B cell (primary cell): ENCODE measurements at places on chromosomes 5 and 9. TPM values are rescaled to one million over a fixed set of nuclear protein-coding genes. Genes with fewer than 3 reads are reported as not detected.

DNA sequence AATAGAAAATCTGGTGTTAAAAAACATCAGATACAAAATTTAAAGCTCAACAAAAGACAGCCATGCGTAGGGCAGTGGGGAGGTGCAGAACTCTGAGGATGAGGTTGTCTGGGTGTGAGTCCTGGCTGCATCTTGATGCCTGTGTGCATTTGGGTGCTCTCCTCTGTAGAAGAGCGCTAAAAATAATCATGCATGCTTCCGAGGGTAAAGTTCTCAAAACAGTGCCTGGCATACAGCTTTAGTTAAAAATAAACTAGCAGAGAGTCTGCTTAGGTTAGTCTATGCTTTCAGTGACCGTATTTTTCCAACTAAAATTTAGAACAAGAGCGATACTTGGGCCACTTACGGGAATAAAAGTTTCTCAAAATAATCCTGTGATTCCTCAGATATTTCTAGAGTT is 55.5 kb upstream of the SPATA31C2 start:
- no peak overlapping the region for H3K4me3 ChIP-seq
- H3K36me3 ChIP-seq: no peaks in the 10 kb centered on the region

GRCh38 chr9:99954819-99955218 is 48.4 kb downstream of the STX17 start:
- H3K4me3 ChIP-seq: no peak overlapping the region
- H3K27ac ChIP-seq: no peak overlapping the region
- H3K4me1 ChIP-seq: no peaks in the 10 kb centered on the region
- no peaks in the 10 kb centered on the region for H3K27me3 ChIP-seq
- DNase-seq: no peak

The WNT8A gene
- total RNA-seq: not detected in 2 replicates

GRCh38 chr5:124410539-124411488 is 335.6 kb downstream of the ZNF608 start:
- peaks cover 24% of the 10 kb centered on the region for H3K4me1 ChIP-seq
- H3K27ac ChIP-seq: no peak overlapping the region
- H3K27me3 ChIP-seq: no peaks in the 10 kb centered on the region
- peak; percentile 72 for DNase-seq
- no peaks in the 10 kb centered on the region for H3K36me3 ChIP-seq

DNA sequence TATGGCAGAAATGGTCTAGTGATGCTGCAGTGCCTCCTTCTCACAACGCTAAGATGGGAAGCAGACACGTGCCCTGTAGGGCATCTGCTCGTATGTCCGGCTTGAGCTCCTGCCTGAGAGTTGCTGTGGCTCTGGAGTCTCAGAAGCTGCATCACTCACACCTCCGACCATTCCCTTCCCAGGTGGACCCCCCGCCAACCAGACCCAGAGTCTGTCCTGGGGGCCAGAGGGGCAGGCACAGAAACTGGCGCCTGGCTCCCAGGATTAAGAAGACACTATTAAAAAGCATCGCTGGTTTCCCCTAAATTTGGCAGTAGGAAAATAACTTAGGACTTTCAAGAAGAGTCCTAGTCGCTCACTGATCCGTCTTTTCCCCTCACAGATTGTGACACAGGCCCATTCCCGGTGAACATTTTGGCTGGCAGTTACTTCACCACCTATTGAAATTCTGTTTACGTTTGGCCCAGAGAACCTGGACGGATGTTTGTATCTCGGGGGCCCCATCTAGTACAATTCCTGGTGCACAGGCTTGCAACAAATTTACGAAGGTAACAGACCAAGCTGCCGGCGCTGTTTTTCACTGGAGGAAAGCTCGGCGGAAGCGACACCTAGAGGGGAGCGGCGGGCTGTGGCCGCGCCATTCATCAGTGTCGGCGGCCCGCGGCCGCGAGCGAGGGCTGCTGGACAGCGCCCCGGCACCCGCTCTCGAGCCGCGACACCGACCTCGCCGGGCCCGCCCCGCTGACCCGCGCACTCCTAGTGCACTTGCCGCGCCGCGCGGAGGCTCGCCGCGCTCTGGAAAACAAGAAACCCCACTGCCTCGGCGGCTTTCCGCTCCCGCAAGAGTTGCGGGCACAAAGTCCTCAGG is 1.6 kb downstream of the FSTL4 start:
- no peaks in the 10 kb centered on the region for H3K36me3 ChIP-seq
- H3K27ac ChIP-seq: no peak overlapping the region
- peak overlapping the region; percentile 60 for H3K4me3 ChIP-seq
- peaks cover 17% of the 10 kb centered on the region for H3K4me1 ChIP-seq

- H3K36me3 ChIP-seq: peaks cover 1% of the 10 kb centered on the region
- no peaks in the 10 kb centered on the region for H3K27me3 ChIP-seq
- peak overlapping the region; percentile 86 for H3K4me3 ChIP-seq
- peak overlapping the region; percentile 91 for H3K27ac ChIP-seq
- H3K4me1 ChIP-seq: peaks cover 73% of the 10 kb centered on the region
Measured at GRCh38 chr5:119355244-119355638, 578 bp upstream of the TNFAIP8 start.

DNA sequence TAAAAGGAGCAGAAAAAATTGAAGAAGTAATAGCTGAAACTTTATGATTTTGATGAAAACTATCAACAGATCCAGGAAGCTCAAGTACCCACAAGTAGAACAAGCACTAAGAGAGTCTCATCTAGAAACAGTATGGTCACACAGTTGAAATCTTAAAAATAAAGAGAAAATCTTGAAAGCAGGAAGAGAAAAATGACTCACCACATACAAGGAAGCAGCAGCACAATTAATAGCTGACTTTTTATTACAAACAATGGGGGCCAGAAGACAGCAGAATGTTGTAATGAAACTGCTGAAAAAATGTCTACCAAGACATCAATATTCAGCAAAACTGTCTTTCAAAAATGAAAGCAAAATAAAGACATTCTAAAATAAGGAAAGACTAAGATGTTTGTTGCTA is 1108.3 kb upstream of the DMAC1 start:
- no peak for DNase-seq
- no peaks in the 10 kb centered on the region for H3K27me3 ChIP-seq
- no peaks in the 10 kb centered on the region for H3K36me3 ChIP-seq
- H3K4me1 ChIP-seq: no peaks in the 10 kb centered on the region

- H3K4me3 ChIP-seq: no peak overlapping the region
- no peak for DNase-seq
- no peaks in the 10 kb centered on the region for H3K36me3 ChIP-seq
- no peaks in the 10 kb centered on the region for H3K4me1 ChIP-seq
- no peaks in the 10 kb centered on the region for H3K27me3 ChIP-seq
Measured at GRCh38 chr5:71943874-71944273, 163.4 kb upstream of the MAP1B start.

DNA sequence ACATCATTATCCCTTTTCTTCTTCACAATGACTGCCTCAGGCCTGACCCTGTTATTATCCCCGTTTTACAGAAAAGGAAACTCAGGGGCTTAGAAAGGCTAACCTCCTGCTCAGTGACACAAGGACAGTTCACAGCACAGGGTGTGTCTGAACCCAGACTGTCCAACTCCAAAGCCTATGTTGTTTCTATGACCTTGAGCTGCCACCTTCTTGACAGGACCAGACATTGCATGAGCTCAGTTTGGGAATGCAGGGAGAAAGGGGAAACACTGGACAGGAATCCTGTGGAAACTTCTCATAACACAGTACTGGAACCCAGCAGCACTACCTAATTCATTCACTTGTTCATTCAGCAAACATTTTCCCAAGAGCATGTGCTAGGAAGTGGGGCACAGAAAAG is 472.8 kb downstream of the CDK5RAP2 start:
- no peak overlapping the region for H3K4me3 ChIP-seq
- H3K27ac ChIP-seq: no peak overlapping the region
- no peak for DNase-seq
- no peaks in the 10 kb centered on the region for H3K36me3 ChIP-seq
- no peaks in the 10 kb centered on the region for H3K27me3 ChIP-seq
- no peaks in the 10 kb centered on the region for H3K4me1 ChIP-seq

GRCh38 chr5:78555870-78556269 is 92.7 kb downstream of the LHFPL2 start:
- H3K4me3 ChIP-seq: no peak overlapping the region
- DNase-seq: peak; percentile 23
- H3K27ac ChIP-seq: no peak overlapping the region
- H3K27me3 ChIP-seq: no peaks in the 10 kb centered on the region

GRCh38 chr9:126885131-126885641 is 24.7 kb downstream of the ZBTB34 start:
- no peaks in the 10 kb centered on the region for H3K27me3 ChIP-seq
- DNase-seq: no peak
- H3K4me1 ChIP-seq: no peaks in the 10 kb centered on the region
- H3K27ac ChIP-seq: no peak overlapping the region

The PCDHGA4 gene
- 1.1 TPM in 2 replicates for total RNA-seq
